ENCODE measurements at places on chromosomes 4 and X.

DNA sequence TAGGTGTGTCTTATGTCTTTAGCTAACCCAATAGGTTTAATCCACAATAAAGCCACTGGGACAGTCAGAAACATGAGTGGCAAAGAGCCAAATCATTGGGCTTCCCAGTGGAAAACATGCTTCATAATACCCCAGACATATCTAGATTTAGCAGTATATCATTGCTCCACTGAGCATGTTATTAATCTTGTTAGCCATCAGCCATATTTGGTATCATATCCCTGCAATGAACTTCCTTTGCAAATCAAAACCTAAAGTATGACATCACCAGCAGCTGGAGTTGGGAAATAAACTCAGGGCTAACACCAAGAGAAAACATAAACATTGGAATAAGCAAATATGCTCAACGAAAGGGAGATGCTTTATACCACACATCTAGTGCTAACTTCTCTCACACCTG, 280.8 kb upstream of the NOCT start:
- DNase-seq, result peak; percentile 1

DNA sequence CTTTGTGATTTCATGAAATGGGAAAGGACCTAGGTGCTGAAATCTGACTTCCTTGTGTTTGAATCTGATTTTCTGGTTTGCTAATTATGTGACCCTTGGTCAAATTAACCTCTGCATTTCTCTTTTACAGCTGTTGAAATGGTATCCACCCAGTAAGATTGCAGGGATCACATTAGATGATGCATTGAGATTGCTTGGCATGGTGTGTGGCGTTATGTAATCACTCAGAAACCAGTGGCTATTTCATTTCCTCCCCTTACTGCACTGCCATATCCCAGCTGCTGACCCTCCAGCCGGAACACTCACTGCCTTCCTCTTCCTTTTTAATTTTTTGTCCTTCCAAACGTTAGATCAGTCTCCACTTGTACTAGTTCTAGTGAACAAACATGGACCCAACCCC, 79.0 kb downstream of the KLHL8 start:
- DNase-seq, result no peak

- no peak for DNase-seq
Measured at GRCh38 chr4:35238793-35239192, 1005.5 kb downstream of the ARAP2 start.

DNA sequence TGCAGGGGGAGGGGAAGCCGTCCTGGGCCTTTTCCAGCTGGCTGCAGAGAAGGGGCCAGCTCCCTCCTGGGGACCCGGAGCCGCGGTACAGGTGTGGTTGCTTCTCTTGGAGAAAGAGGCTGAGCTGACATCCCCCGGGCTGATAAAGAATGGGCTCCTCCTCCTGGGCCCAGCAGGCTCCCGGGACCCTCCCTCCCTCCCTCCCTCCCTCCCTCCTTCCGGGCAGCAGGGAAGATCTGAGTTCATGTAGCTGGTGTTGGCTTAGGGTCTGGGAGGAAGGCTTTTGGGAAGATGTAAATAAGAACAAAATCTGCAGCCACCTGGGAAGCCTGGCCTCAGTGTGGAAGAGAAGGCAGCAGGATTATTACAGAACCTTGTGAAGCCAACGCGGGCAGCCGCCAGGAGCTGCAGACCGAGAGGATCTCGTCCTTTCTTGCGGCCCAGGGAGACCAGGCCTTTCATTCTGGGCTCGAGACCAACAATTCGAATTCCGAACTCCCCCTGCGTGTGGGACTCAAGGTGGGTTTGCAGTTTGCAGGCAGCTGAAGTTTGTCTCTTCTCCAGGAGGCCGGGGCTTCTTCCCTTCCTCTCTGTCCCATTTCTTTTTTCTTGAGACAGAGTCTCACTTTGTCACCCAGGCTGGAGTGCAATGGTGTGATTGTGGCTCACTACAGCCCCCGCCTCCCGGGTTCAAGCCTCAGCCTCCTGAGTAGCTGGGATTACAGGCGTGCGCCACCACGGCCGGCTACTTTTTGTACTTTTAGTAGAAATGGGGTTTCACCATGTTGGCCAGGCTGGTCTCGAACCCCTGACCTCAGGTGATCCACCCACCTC, at the start of gene PLCXD1:
PLCXD1 (plus strand) TSS at position 216 of the 834 bp plus-strand sequence. CDS start 2,807 bp downstream, outside the sequence.
- peak; percentile 24 for DNase-seq

GRCh38 chr4:102492531-102493241, 8.5 kb upstream of the NFKB1 start:
- no peak for DNase-seq

DNA sequence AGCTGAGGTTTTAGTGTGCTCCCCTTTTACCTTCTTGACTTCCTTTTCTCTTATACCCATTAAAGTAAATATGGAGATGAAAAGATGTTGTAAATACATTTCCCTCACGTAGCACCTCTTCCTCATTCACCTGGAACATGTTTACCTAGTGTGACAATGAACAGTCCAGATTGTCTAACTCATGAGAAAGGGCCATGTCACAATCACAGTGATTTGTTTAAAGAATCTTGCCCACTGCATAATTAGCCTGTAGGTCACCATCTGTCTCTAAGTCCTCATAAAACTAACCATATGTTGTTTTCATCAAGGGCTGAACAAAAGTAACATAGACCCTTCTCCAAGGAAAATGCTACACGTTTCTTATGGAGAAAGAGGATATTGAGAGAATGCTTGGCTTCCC, 85.7 kb downstream of the TSPAN5 start:
- DNase-seq, result no peak

DNA sequence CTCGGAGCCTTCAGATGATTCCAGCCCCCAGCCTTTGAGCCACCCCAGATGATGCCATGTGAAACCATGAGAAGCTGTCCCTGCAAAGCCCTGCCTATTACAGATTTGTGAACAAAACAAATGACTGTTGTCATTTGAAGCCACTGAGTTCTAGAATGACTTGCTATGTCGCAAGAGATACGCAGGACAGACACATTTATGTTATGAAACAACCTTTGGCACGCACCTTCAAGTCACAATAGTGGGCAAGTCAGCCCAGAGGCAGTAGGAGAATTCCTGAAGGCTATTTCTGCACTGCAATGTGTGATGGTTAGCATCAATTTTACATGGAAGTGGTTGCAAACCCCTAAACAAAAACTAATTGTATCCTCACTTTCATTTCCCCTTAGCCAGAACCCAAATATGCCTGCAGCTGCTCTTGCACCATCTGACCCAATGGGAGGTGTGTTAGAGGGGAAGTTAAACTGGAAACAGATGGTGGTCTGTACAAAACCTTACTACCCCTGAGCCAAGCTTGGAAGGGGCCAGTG, 174.4 kb upstream of the ATP6AP2 start:
- no peak for DNase-seq

GRCh38 chr4:70000711-70001110, 4.9 kb downstream of the STATH start:
- DNase-seq, result no peak

GRCh38 chrX:46687619-46688018, 71.3 kb downstream of the SLC9A7 start:
- DNase-seq, result no peak

DNA sequence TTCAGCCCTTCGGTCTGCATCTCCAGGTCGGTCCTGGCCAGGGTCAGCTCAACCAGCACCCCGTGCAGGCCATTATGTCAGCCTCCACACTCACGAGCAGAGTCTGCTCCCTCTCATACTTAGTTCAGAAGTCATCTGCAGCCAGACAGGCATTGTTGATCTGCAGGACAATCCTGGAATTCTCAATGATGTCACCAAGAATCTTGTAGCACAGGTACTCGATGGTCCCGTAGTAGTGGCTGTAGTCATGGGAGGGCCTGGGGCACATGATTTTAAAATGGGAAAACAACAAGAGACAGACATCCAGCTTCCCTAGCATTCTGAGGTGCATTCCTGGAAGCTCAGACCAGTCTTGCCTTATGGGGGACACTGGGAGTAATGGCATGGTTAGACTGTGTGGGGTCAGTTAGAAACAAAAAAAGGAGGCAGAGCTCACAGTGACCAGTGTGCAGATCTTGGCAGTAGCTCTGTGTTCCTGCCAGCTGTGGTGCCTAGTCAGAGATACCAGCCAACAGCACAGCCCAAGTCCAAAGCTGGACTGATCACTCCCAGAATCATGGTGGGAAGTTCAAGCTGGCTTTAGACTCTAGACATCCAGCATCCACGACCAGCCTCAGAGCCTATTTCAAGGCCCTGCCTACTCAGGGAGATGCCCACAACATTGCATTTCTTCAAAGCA, 31.9 kb downstream of the LRIT3 start:
- DNase-seq, result no peak

GRCh38 chr4:132564920-132565319, 584.2 kb upstream of the PCDH10 start:
- no peak for DNase-seq

DNA sequence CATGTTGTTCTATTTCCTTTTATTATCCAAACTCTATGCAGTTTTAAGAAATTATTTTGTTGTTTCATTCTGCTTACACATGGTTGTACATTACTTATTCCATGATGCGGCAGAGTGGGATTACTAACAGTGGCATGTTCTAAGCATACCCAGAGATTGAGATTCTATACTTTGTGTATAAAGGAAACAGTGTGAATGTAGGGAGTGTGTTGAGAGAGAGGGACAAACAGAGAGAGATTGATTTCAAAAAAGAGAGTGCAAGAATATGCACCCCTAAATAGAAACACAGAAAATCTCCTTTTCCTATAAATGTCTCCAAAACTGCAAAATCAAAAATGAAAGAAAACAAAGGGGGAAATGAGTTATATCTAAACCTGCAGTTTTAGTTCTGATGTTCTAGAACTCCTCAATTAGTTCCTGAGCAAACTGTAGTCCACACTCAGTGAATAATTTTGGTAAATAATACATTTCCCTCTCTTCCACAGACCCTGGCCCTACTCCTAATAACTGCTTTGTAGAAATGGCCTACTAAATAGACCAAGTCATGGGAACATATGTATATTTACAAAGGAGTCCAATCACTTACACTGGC, 31.0 kb downstream of the SLC9B1 start:
- no peak for DNase-seq

- no peak for DNase-seq
Measured at GRCh38 chr4:163748449-163748848, 254.0 kb downstream of the TMA16 start.

DNA sequence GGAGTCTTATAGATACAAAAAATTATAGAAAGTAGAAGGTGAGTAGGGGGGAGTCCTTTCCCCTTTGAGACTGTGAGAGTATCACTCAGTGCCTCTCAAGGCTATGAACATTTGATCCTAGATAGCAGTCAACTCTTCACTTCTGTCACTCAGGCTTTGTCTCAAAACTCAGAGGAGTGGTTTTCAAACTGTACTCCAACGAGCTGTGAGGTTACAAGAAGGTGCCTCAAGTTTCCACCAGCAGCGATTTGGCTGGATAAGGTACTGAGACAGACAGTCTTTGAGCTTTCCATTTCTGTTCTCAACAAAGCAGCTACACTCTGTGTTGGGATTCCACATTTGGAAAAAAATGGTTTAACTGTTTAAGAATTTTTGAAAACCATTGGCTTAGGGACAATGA, 48.0 kb upstream of the NDST3 start:
- no peak for DNase-seq

DNA sequence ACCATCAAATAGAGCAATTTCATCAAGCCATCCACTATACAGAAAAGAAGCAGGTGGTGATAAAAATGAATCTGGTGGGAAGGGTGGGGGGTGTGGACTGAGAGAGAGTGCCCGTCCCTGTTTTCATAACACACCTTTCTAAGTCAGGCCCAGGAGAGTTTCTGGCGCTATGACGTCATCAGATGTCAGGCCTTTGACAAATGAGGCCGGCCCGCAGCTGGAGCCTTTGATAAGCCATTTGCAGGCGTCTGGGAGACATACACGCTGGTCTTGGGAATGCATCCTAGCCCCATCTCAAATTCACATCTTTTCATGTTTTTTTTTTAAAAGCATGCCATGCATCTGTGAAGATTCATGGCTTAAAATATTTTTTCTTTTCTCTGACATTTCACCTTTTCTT, 404.5 kb downstream of the BCOR start:
- no peak for DNase-seq

- no peak for DNase-seq
Measured at GRCh38 chrX:47748576-47748975, 88.1 kb upstream of the ZNF81 start.

GRCh38 chr4:175378372-175378771, 433.7 kb downstream of the GPM6A start:
- DNase-seq, result no peak

DNA sequence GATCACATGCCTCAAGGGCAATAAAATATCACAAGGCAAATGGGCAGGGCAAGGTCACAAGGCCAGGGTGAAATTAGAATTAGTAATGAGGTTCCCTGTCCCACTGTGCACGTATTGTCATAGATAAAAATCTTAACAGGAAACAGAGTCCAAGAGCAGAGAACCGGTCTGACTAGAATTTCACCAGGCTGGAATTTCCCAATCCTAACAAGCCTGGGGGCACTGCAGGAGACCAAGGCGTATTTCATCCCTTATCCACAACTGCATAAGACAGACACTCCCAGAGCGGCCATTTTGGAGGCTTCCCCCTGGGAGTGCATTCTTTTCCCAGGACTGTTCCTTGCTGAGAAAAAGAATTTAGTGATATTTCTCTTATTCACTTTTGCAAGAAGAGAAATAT, 25.9 kb upstream of the PRDM5 start:
- no peak for DNase-seq

DNA sequence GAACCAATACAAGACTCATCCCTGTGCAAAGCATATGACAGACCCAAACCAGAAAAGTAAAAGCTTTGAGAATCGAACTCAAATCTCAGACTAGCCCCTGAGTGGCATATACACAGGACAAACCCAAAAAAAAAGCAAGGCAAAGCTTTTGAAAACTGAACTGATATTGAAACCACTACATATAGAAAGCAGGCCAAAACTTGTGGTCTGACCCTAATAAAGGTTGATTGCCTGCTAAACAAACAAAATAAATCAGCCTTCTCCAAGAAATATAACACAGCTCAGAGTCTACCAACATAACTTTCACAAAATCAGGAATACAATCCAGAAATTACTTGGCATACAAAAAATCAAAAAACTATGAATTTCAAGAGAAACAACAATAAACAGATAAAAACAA, 40.3 kb downstream of the LRBA start:
- DNase-seq, result no peak

DNA sequence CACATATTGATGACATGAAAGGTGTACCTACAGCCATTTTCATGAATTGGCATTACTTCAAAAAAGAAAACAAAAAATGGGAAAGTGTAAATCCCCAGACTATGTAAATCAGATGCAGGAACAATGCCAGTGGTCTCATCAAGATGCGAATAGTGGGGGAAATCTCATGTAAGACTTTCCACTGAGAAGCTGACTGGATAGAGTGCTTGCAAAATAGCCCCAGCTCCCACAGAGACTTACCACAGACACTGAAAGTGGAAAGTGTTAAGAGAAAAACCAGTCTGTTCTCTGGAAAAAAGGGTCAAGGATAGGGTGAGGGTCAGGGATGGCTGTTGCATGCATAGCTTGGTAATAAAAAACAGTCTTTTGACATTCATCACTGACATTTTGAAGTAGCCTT, 73.2 kb upstream of the ARMCX2 start:
- no peak for DNase-seq

- no peak for DNase-seq
Measured at GRCh38 chr4:84928089-84928488, 38.4 kb downstream of the WDFY3 start.

GRCh38 chr4:156558373-156559025, 413.1 kb downstream of the PDGFC start:
- DNase-seq, result peak; percentile 77

GRCh38 chr4:74104145-74104544, 5.2 kb upstream of the CXCL2 start:
- DNase-seq, result no peak

GRCh38 chr4:73725985-73726384, 14.4 kb upstream of the CXCL8 start:
- DNase-seq, result peak; percentile 86

All from astrocyte of the cerebellum (primary cell).